Activated CD8-positive, alpha-beta T cell treated with anti-CD3 and anti-CD28 coated beads, Interleukin-2, amount 10 ng/mL, durations not matched to agents 7 days and 5 days (primary cell): ENCODE measurements at places on chromosomes 6 and 20. TPM values are rescaled to one million over a fixed set of nuclear protein-coding genes. Genes with fewer than 3 reads are reported as not detected.

The HLA-DQA1 gene
- 2.7 TPM for total RNA-seq

The PSMB9 gene
- 319 TPM for total RNA-seq

The TMEM63B gene
- 15.5 TPM for total RNA-seq

The BTN1A1 gene
- total RNA-seq, result not detected

The ASIP gene
- not detected for total RNA-seq
